LoVo (cell line): ENCODE measurements at places on chromosomes 1 and 21.
A peak's percentile ranks its signal among the peaks of the same experiment; 100 is the strongest.

GRCh38 chr1:175508320-175509110 lies 234.9 kb downstream of the TNR start:
- DNase-seq = no peak

DNA sequence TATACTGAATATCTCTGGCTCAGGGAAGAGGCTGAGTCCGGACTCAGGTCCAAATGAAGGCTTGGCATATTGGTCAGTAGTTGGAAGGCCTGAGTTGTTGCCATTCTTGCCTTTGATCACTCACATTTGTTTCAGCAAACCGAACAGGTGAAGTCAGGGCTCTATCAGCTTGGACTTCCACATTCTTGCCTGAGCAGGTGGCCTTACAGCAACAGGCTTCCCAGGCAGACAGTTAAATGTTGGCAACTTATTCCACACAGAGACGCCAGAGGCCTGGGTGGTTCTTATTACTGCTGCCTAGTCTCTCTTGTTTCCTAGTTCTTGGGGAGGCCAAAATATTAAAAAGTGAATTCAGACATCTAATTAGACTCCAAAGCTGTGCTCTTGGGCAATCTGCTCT lies 36.6 kb downstream of the XCL2 start:
- no peak for DNase-seq

DNA sequence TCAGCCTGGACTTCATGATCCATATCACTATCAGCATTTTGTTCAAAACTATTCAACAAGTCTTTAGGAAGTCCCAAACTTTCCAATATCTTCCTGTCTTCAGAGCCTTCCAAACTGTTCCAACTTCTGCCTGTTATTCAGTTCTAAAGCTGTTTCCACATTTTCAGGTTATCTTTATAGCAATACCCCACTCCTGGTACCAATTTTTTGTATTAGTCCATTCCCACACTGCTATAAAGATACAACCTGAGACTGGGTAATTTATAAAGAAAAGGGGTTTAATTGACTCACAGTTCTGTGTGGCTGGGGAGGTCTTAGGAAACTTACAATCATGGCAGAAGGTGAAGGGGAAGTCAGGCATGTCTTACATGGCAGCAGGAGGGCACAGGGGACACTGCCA lies 18.3 kb upstream of the DNAH14 start:
- DNase-seq = no peak

DNA sequence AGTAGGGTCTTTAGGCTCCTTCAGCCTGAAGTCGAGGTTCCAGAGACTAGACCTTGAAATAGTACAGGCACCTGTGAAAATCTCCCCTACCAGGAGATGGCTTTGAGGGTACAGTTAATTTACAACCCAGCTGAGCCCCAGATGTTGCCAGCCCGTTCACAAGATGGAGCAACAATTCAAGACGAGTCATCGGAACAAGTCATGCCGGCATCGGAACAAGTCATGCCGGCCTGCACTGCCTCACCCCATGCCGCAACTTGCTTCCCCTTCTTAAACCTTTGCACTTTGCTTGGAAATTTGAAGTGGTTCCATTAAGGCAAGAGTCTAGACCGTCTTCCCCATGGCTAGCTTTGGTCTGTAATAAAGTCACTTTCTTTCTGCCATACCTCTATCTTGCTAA lies 16.0 kb downstream of the HHAT start:
- DNase-seq = no peak

DNA sequence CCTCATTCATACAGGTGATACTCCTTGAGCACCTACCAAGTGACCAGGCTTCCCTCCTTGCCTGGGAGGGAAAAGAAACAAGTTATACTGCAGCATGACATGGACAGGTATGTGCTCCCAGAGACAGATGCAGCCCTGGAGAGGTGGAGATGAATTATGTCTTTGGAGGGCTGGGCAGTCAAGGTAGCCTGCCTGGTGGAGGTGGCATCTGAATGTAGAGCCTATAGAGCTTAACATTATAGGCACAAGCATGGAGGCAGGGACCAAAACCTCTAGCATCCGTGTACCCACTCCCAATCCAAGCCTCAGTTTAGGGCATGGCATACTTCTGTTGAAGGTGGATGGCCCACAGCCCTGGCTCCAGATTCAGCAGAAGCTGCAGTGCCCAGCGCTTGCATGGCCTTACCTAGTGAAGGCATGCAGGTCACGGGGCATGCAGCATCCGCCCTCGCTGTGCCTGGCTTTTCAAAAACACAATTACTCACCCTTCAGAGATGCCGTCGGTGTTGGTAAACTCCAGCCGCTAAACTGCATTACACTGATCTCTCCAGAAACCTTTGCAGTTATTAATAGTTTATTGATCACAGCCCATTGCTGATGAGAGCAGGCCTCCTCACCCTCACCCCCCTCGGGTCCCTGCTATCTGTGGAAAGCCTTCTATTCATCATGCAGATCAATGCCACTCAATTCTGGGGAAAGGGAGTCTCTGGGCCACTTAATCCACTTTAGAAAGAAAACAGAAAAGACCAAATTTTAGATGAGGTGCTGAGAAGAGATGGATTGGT lies 151.1 kb upstream of the KLHDC7A start:
- no peak for DNase-seq

DNA sequence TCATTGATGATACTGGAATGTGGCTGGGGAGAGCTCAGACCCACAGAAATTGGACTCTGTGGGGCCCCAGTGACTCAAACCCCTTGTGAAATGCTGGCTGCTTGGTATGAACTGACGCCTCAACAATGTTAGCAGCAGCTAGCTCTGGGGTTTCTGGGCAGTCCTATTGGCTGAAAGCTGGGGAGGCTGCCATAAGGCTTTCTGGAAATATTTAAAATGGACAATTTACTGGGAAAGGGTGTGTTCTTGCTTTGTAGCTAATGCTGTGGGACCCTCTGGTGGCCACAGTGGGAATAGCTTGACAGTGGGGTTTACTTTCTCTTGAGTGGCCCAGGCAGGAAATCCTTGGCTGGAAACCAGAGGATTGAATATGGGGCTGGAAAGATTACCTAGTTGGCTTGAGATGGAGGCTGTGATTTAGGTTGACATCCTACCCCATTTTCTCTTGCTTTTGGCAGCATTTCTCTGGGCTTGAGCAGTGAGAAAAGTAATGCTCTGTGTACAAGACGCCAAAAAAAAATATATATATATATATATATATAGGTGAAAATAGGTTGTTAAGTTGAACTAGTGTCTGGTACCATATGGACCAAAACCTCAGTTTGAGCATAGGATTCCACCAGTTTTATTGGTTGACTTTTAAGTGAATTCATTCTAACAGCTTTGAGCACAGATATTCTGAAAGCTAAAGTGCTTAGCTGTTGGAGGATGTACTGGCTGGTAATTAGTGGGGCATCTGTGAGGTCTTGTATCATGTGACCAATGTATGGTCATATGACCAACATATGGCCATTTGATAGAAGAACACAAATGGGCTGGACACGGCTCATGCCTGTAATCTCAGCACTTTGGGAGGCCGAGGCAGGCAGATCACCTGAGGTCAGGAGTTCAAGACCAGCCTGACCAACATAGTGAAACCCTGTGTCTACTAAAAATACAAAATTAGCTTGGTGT lies 8.2 kb upstream of the S100A10 start:
- peak; percentile 84 for DNase-seq

DNA sequence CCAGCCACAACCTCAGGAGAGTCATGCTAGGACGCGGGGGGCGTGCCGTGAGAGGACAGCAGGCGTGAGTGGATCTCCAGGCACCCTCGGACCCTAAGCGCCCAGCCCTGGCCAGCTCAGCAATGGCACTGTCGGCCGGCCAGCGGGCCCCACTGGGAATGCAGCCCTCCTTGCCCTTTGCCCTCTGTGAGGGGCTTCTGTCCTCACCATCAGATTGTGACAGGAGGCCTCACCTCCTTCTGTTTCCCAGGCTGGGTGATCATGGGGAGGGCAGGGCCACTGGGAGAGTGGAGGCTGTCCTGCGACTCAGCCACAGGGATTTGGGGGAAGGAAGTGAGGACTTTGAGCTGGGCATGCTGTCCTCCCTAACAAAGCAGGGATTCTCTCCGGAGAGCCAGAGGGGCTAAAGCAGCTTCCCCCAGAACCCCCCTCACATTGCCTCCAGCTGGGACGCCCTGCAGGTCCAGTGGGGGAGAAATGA lies 6.6 kb upstream of the LRRC3 start:
- DNase-seq = no peak

DNA sequence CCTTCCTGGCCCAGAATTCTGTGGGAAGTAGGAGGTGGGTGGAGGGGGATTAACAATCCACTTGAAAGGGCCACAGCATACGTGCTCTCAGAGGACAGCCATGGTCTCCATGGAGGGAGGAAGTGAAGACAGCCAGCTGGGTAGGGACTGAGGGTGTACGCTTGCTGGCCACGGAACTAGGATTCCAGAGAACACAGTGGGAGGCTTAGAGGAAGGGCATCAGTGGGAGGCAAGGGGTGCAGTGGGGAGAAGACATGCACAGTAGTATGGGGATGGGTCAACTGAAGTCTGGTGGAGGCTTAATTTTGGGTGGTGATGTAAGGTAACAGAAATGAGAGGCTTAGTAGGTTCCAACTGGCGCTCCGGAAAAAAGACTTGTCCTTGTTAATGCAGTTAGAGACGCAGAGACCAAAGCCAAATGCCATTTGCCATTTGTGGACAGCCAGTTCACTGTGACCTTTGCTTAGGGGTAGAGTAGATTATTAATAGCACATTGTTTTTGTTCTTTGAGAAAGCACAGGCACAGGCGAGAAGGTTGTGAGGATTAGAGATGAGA lies 103.0 kb downstream of the ZSCAN20 start:
- no peak for DNase-seq

DNA sequence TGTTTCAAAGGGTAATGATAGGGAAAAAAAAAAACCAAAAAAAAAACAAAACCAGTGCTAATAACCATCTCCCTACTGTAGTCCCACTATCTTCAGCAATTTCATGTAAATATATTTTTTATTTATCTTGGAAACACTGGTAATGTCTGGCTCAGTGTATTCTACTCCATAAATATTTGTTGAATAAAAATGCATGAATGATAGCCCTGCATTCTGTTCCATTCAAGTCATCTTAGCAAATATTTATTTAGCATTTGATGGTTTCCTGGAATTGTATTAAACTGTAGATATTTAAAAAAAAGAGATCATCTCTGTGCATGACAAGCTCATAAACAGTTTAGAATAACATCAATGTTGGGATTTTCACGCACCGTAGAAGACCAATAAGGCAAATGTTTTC lies 24.2 kb downstream of the IL23R start:
- DNase-seq = no peak

DNA sequence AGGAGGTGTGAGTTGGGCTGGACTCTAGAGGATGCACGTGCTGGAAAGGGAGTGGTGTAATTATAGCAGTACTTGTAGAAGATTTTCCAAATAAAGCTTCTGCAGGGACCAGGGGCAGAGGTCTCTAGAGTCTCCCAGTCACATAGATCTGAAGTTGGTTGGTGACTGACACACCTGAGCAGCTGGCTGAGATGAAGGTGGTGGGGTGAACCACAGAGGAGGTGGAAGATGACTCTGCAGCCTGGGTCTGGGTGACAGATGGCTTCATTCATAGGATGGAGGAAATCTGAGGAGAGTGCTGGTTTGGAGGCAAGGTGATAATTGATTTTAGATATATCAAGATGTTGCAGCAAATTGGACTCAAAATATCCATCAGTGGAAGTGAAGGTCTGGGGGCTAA lies 178.9 kb upstream of the IVNS1ABP start:
- no peak for DNase-seq

DNA sequence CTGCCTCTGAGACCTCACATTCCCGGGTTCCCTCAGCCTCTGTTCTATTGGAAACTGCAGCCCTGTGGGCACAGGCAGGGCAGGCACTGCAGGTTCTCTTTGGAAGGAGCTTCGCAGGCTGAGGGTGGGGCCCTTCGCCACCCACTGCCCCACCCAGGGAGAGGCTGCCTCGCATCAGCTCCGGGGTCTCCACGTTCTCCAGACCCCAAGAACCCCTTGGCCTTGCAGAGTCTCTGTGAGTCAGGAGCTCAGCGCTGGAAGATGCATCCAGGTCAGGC lies 8.6 kb upstream of the C1orf159 start:
- no peak for DNase-seq

- no peak for DNase-seq
Observed at GRCh38 chr1:40306296-40306695, 10.8 kb downstream of the COL9A2 start.

GRCh38 chr1:186208405-186209129 lies 166.5 kb downstream of the TPR start:
- DNase-seq = no peak
